ENCODE measurements at places on chromosomes 3 and 15. TPM values are rescaled to one million over a fixed set of nuclear protein-coding genes. Genes with fewer than 3 reads are reported as not detected.

ADAMTSL3 gene
- total RNA-seq, result 4.2 TPM

PRICKLE2 gene
- 3.1 TPM for total RNA-seq

SEMA6D gene
- total RNA-seq, result 6.5 TPM

MME gene
- total RNA-seq, result 43.2 TPM

RPL22L1 gene
- total RNA-seq, result 71.7 TPM

CHRM5 gene
- not detected for total RNA-seq

MORF4L1 gene
- total RNA-seq, result 264 TPM

NPAP1 gene
- 0.09 TPM for total RNA-seq

MAGEL2 gene
- 0.40 TPM for total RNA-seq

DNAH12 gene
- 0.17 TPM for total RNA-seq

- DNase-seq, result peak; percentile 68
- no peak overlapping the region for H3K4me3 ChIP-seq
- H3K36me3 ChIP-seq, result no peaks in the 10 kb centered on the region
- no peaks in the 10 kb centered on the region for H3K4me1 ChIP-seq
- H3K27me3 ChIP-seq, result no peaks in the 10 kb centered on the region
Measured at GRCh38 chr15:54707805-54708752, 488.7 kb downstream of the RSL24D1 start.

DNA sequence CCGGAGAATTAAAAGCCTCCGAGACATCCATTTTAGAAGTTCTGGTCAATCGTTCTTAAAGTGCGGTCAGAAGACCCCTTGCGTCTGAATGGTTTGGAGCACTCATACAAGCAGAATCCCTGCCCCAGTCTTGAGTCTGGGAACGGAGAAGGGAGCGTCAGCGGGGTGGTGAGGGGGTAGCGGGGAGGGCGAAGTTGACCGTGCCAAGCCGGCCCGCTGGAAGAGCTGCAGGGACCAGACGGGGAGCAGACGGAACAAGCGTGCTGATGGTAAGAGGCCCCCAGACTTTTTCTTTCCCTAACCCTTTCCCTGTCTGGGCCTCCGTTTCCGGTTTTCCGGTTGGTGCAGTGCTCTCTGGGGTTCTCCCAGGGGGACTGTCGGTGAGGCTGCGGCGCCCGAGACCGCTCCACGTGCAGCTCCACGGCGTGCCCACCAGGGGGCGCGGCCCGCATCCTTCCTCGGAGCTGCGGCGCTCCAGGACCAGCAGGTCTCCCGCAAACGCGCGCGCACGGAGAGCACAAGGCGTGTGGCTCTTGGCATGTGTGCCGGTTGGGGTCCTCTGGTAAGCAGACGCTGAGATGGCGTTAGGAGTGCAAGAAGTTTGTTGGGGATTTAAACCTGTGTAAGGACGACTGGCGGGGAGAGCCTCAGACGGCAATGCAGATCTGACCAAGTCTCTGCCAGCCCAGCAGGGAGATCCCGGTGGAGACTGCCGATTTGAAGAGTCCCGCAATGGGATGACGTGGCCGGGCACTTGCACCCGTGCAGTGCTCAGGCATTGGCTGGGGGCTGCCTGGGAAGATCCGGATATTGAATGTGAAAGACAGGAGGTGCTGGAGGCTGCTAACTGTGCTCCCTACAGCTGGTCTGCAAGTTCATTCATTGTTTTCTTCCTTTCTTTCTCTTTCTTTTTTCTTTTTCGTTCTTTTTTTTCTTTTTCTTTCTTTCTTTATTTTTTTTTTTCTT is 19.2 kb upstream of the CORO2B start:
- H3K4me3 ChIP-seq, result peak overlapping the region; percentile 32
- no peaks in the 10 kb centered on the region for H3K36me3 ChIP-seq
- H3K4me1 ChIP-seq, result peaks cover 18% of the 10 kb centered on the region
- no peaks in the 10 kb centered on the region for H3K27me3 ChIP-seq
- peak; percentile 96 for DNase-seq

- H3K4me3 ChIP-seq, result no peak overlapping the region
- DNase-seq, result no peak
- H3K4me1 ChIP-seq, result no peaks in the 10 kb centered on the region
- H3K27ac ChIP-seq, result no peak overlapping the region
- no peaks in the 10 kb centered on the region for H3K36me3 ChIP-seq
Measured at GRCh38 chr3:150079029-150079739, 108.5 kb upstream of the PFN2 start.

- H3K4me3 ChIP-seq, result no peak overlapping the region
- no peak for DNase-seq
- H3K36me3 ChIP-seq, result no peaks in the 10 kb centered on the region
- no peaks in the 10 kb centered on the region for H3K4me1 ChIP-seq
- no peak overlapping the region for H3K27ac ChIP-seq
Measured at GRCh38 chr3:147195887-147196286, 210.5 kb downstream of the ZIC4 start.

DNA sequence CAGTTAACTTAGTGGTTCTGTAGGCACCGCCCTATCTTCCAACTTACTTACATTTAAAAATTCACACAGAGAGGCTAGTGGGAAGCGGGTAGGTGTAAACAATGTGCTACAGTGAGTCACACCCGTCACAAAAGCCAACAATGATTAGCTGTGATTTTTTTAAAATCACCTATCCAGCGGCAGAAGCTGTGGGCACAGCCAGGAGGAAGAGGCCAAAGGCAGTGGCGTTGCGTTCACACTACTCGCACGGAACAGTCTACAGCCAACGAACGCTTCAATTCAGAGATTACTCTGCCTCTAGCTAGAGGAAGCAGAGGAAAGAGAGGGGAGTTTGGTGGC is 2.5 kb upstream of the NLGN1 start:
- DNase-seq, result no peak
- H3K4me1 ChIP-seq, result peaks cover 36% of the 10 kb centered on the region
- no peak overlapping the region for H3K27ac ChIP-seq
- H3K4me3 ChIP-seq, result peak overlapping the region; percentile 36

- peaks cover 63% of the 10 kb centered on the region for H3K4me1 ChIP-seq
- no peak for DNase-seq
- H3K27me3 ChIP-seq, result no peaks in the 10 kb centered on the region
Measured at GRCh38 chr3:28349469-28350000, 911 bp upstream of the AZI2 start.

- DNase-seq, result no peak
- H3K36me3 ChIP-seq, result no peaks in the 10 kb centered on the region
- H3K4me1 ChIP-seq, result peaks cover 7% of the 10 kb centered on the region
- no peak overlapping the region for H3K27ac ChIP-seq
Measured at GRCh38 chr3:73451301-73451944, 173.3 kb downstream of the PDZRN3 start.

DNA sequence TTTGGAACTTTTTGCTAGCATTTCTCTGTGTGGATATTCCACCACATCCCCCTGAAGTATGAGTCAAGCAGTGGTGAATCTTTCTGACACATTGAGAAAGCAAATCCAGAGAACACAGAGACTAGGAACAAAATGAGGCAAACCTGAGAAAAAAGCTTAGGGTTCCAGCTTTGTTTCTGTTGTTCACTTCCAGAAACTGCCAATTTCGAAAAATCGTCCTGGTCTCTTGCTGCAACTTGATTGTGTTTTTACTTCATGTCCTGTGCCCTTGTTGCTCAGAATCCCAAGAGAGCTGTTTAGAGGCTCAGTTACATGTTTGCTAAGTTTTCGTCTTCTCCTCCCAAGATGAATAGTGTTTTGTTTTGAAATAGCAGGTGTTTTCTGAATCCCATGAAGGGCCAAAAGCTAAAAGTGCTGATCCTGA is 13.7 kb downstream of the MAP2K1 start:
- H3K4me1 ChIP-seq, result peaks cover 45% of the 10 kb centered on the region
- no peak for DNase-seq
- peak overlapping the region; percentile 7 for H3K27ac ChIP-seq
- no peaks in the 10 kb centered on the region for H3K27me3 ChIP-seq
- H3K36me3 ChIP-seq, result no peaks in the 10 kb centered on the region

DNA sequence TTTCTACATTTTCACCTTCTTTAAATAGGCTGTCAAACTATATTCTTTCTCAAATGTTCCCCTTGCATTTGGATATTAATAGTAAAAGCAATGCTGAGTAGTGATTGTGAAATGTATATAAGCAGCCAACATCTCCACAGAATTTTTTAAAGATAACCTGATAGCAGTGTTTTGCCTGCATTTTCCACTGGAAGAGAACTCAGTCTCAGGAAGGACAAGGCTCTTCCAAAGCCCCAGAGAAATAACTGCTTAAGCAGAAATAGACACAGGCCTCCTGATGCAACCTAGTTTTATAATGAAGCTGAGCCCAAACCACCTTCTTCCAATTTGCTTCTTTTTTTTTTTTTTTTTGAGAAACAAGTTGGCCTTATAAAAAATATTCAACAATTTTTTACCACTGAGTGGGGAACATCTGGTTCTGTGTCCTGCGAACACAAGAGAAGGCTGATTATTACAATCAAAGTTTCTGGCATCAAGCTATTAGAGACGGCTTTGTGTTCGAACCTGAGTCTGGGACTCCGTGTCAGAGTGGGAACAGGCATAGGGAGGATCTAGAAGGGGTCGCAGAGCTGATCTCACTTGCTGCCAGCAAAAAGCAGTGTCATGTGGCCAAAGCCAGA is 332.5 kb upstream of the TBL1XR1 start:
- H3K27ac ChIP-seq, result no peak overlapping the region
- H3K27me3 ChIP-seq, result no peaks in the 10 kb centered on the region
- no peak for DNase-seq
- no peaks in the 10 kb centered on the region for H3K4me1 ChIP-seq

DNA sequence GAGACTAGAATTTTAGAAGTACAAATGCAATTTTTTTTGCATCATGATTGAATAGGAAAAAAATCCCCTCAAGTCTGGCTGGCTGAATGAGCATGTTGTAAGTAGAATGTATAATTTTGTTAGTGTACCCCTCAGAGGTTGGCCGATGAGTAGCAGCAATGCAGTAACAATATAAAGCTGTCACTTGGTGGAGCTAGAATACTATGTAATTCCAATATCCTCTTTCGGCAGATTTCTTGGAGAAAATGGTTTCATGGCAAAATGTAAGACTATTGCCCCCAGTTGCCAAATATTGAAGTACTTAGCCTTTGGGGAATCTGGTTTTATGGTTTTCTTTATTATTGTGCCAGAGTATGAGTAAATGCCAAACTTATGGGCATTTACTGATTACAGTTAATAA is 39.8 kb upstream of the SGO1 start:
- no peaks in the 10 kb centered on the region for H3K4me1 ChIP-seq
- H3K36me3 ChIP-seq, result no peaks in the 10 kb centered on the region
- DNase-seq, result no peak
- no peaks in the 10 kb centered on the region for H3K27me3 ChIP-seq

DNA sequence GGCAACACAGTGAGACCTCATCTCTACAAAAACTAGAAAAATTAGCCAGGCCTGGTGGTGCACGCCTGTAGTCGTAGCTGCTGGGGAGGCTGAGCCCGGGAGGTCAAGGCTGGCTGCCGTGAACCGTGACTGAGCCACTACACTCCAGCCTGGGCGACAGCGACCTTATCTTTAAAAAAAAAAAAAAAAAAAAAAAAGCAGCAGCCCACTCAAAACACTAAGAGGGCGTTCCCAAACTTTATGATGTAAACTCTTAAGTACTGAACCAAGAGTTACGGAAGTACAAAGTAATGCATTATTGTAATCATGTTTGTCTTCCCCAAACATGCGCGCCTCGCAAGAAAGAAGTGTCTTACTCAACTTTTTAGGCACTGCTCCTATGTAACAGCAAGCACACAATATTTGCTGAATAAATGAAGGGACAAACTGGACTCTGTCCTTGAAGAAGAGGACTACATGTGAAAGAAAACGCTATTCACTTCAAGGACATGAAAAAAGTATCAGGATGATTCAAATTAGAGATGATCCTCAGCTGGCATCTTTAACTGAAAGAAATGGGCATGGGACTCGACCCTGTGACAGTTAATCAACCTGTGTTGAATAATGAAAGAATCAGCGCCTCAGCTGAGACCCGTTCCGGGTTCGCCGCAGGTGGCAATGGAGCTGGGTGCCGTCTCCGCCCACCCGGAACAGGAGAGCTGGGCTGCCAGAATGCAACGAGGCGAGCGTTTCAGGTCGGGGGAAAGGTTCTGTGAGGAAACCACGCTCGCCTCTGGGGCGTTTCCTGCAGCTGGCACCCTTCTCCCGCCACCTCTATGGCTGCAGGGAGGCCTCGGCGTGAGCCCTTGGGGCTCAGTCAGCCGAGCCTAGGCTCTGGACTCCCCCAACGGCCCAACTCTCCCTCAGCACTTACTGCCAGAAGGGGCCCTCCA is 718 bp downstream of the SPG11 start:
- H3K27me3 ChIP-seq, result no peaks in the 10 kb centered on the region
- peak overlapping the region; percentile 81 for H3K4me3 ChIP-seq
- peaks cover 72% of the 10 kb centered on the region for H3K4me1 ChIP-seq
- peaks cover 28% of the 10 kb centered on the region for H3K36me3 ChIP-seq
- DNase-seq, result peak; percentile 96
- peak overlapping the region; percentile 100 for H3K27ac ChIP-seq

DNA sequence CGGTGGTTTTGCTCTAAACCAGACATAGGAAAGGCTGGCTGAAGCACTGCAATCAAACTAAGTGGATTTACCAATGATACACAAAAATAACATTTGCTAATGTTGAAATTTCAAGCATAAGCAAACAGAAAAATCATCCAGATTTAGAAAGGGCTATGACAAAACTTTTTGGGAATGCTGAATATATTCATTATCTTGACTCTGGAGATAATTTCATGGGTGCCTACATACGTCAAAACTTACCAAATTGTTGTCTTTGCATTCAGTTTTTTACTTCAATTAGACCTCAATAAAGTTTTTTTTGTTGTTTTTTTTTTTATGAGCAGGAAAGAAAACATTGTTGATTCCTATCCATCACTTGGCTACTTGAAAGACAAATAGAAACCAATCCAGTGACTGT is 140.8 kb downstream of the NR2E3 start:
- H3K4me1 ChIP-seq, result no peaks in the 10 kb centered on the region
- H3K4me3 ChIP-seq, result no peak overlapping the region
- H3K27me3 ChIP-seq, result no peaks in the 10 kb centered on the region
- DNase-seq, result no peak
- no peak overlapping the region for H3K27ac ChIP-seq

DNA sequence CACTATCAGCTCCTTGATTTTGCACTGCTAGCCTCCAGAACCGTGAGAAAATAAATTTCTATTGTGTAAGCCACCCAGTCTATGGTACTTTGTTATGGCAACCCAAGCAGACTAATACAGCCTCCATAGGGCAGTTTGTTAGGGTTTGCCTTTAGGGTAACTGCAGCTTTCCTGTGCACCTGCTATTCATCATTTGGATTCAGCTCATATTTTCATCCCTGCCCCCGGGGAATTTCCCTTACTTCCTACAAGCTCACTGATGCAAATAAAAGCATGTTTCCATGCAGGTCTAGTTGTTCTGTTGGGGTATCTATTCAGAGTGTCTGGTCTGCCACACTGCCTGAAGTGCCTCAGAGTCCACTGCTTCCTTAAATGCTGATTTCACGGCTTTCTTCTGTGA is 48.6 kb upstream of the ATOSA start:
- no peaks in the 10 kb centered on the region for H3K36me3 ChIP-seq
- peaks cover 19% of the 10 kb centered on the region for H3K4me1 ChIP-seq
- DNase-seq, result no peak
- H3K4me3 ChIP-seq, result no peak overlapping the region
- H3K27me3 ChIP-seq, result no peaks in the 10 kb centered on the region
- no peak overlapping the region for H3K27ac ChIP-seq

GRCh38 chr3:139751789-139752188 is 74.0 kb upstream of the NMNAT3 start:
- no peak overlapping the region for H3K4me3 ChIP-seq
- no peak for DNase-seq
- H3K4me1 ChIP-seq, result no peaks in the 10 kb centered on the region
- no peaks in the 10 kb centered on the region for H3K27me3 ChIP-seq
- no peaks in the 10 kb centered on the region for H3K36me3 ChIP-seq
- H3K27ac ChIP-seq, result no peak overlapping the region

GRCh38 chr15:70801109-70801508 is 37.8 kb upstream of the UACA start:
- no peaks in the 10 kb centered on the region for H3K36me3 ChIP-seq
- H3K4me1 ChIP-seq, result no peaks in the 10 kb centered on the region
- no peak overlapping the region for H3K4me3 ChIP-seq
- H3K27me3 ChIP-seq, result no peaks in the 10 kb centered on the region
- no peak overlapping the region for H3K27ac ChIP-seq
